ENCODE measurements at places on chromosomes 1 and 21.

- no peak for DNase-seq
Observed at GRCh38 chr1:145892486-145893087, 6.9 kb upstream of the ANKRD35 start.

GRCh38 chr1:47780469-47780995 is 216.7 kb downstream of the TRABD2B start:
- no peak for DNase-seq

- no peak for DNase-seq
Observed at GRCh38 chr1:62093261-62093660, 101.4 kb upstream of the L1TD1 start.

DNA sequence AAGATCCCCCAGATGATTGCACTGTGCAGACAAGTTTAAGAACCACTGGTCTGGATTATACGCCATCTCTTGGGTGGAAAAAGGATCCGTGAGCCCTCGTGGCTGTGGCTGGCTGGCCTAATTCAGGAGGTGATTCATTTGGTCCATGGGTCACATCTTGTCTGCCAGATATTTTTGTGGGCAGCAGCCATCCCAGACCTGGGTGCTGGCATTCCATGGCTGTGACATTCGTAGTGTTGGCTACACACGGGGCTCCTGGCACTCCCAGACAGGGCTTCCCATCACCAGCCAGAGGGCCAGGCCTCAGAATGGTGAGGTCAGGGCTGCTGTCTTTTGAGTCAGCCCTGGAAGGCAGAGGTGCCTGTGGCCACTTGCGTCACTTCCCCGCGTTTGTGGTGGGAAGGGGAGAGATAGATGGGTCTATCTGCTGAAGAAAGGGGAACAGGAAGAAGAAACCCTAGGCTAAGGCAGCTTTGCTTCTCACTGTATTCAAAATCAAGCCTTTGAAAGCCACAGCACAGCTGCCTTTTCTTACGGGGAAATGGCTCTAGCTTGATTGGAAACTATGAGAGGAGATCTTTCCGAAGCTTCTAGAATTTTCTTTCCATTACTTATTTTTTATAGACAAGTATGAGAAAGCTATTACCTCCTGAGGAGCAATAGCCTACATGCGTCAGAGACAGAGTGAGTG is 32.4 kb downstream of the EIF2D start:
- DNase-seq, result peak; percentile 75

GRCh38 chr1:234452406-234452965 is 26.5 kb downstream of the TARBP1 start:
- no peak for DNase-seq

DNA sequence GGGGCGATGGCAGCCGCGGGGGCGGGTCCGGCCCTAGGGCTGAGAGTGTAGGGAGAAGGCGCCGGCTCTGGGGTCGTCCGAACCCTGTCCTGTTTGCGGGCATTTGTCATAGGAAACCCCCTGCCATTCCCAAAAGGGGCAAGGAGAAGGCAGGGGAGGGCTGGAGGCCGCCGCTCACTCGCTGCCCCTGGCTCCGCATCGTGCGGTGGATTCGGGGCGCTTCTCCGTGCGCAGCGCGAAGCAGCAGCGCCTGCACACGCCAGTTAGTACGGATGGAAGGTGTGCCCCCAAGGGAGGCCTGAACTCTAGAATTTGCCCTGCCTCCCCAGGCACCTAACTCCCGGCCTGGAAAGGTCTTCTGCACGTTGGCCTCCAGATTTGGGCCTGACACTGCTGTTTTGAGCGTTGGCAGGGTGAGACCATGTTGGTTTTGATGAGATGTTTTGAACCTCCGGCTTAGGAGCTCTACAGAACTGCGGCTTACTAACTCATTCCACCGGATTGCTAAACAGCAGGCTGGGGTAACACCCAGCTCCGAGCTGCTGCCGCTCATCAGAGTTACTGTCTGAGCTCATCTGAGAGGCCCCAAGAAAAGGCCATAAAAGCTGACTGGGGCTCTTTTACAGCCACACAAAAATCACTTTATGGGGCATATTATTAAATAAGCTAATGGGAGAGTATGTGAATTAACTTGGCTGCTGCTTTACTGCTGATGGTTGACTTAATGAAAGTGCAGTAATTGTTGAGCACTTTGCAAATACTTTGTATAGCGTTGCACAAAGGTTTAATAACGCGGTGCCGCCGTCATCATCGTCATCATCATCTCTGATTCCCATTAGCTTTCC is 987 bp downstream of the GPR137B start:
- DNase-seq, result no peak

DNA sequence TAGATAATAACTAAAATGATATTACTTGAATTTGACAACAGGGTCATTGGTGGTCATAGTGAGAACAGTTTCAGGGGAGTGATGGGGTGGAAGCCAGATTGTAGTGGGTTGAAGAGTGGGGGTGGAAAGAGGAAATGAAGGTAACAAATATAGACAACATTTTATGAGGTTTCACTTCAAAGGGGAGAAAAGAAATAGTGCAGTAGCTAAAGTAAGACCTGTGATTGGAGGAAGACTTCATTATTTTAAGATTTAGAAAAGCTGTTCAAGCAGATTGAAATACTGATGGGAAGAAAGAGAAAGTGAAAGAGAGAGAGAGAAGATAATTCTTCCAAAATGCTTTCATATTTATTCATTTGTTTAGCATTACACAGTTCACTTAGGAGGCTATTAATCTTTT is 52.0 kb upstream of the KCNA3 start:
- no peak for DNase-seq

GRCh38 chr1:151936653-151937052 is 27.3 kb upstream of the THEM4 start:
- no peak for DNase-seq

- DNase-seq, result no peak
Observed at GRCh38 chr1:167601442-167602383, 28.3 kb upstream of the RCSD1 start.

GRCh38 chr21:18914570-18914969 is 511.0 kb upstream of the TMPRSS15 start:
- DNase-seq, result no peak

GRCh38 chr1:230104395-230105244 is 37.6 kb downstream of the GALNT2 start:
- peak; percentile 58 for DNase-seq

- DNase-seq, result no peak
Observed at GRCh38 chr1:57674801-57675200, 250.9 kb upstream of the DAB1 start.

GRCh38 chr1:204618148-204618760 is 67.3 kb downstream of the LRRN2 start:
- DNase-seq, result no peak

DNA sequence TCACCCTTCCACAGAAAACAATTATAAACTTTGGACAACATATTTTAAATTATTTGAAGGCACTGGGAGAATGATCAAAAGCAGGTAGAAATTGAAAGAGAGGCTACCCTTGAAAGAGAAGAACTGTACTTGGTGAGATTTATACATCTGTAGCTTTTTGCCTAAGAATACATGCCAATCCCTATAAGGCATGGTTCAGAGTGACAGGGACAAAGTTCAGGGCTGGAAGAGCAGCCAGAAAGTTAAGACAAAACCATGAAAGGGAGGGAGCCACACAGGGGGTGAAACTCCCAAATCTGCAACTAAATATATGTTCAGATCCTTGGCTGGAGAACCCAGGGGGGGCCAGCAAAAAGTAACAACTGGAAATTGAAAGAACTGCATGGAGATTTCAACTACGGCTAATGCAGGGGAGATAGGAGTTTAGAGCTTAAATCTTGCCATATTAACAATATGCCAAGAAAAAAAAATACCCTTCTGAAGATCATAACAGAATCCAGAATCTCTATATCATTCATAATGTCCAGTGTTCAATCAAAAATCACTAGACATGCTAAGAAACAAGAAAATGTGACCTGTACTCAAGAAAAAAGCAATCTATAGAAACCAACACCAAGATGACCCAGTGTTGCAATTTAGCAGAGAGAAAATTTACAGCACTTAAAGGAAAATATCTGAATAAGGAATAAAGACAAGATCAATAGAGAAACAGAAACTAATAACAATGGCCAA is 25.5 kb downstream of the PACC1 start:
- DNase-seq, result no peak

DNA sequence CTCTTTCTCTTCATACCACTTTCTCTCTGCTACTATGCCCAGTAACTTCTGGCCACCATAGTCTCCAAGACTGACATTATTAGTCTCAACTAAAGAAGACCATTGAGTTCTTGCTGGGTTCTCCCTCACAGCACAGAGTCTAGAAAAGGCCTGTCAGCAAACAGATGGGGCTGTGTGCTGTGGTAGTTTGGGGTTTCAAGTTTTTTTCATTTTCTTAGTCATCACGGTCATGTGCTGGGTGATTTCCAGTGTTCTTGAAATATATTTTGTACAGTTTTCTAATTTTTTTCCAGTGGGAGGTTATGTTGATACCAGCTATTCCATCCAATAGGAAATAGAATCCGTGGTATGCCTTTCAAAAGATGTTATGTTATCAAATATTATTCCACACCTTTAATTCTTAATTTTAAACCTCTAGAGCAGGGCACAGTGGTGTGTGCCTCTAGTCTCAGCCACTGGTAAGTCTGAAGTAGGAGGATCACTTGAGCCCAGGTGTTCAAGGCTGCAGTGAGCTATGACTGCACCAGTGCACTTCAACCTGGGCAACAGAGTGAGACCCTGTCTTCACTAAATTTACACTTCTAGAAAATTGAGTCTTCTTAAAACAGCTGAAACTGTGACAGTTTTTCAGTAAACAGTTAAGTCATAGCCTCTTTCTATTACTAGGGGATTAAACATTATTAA is 8.3 kb downstream of the CFHR2 start:
- no peak for DNase-seq

GRCh38 chr1:61873994-61874393 is 131.7 kb downstream of the PATJ start:
- DNase-seq, result no peak

DNA sequence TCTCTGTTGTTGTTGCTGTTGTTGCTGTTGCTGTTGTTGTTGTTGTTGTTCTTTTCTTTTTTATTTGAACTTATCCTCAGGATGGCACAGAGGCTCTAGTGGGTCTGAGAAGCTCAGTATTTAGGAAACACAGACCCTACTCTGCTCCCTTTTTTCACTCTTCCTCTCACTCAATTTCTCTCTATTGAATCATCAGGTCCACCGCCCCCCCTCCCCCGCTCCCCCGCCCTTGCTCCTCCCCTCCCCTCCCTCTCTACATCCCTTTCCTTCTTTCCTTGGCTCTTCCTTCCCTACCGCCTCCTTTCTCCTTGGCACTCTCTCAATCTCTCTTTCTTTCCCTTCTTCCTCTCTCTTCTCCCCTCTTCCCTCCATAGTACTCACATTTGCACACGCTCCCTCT is 218.5 kb upstream of the ZC3H12A start:
- no peak for DNase-seq

DNA sequence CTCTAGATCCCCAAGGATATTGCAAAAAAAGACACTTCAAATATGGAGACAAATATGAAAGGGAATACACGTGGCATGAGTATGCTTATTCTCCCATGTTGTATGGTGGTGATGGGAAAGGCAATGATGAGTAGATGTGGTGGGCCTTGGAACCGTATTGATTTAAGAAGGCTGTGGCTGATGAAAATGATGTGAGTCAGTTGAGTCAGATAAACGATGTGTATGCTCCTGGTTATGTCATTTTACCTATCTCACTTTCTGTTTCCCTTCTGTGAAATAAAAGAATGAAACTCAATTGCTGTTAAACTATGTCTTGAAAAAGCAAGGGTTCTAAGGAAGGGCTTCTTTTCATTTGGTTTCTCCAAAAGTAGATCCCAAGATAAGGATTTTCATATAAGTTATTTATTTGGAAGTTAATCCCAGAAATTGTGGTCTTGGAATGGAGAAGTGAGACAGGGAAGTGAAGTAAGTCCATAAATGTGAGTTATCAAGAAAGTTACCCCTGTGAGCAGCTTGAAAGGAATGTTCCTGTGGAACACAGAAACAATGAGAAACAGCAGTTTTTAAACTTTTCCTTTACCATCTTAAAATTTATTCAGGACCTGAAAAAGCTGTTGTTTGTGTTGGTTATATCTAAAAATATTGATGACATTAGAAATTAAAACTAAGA is 292.0 kb downstream of the DUSP10 start:
- DNase-seq, result no peak

GRCh38 chr1:26111530-26112406 is at the start of gene PDIK1L:
Gene PDIK1L (plus strand): TSS chr1:26111824. CDS start chr1:26114309, 2,485 bp downstream.
- peak; percentile 88 for DNase-seq

DNA sequence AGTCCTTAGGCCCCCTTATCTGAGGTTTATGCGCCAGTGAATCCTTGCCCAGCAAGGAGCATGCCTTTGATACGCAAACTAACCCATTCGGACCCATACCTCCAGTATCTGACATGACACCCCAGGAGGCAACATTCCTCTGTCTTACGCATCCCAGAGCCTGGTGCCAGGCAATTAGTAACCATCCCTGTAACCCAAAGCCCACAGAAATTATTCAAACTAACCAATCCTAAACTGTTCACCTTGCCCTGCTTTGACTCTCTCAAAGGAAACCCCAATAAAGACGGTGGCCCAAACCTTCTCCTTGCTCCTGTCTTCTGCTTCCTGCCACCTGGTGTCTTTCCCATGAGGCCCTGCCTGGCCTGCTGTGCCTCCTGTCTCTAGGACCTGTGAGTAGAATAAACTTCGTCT is 36.4 kb downstream of the ZNF496 start:
- DNase-seq, result no peak

- no peak for DNase-seq
Observed at GRCh38 chr1:213641312-213641711, 346.5 kb upstream of the PROX1 start.

DNA sequence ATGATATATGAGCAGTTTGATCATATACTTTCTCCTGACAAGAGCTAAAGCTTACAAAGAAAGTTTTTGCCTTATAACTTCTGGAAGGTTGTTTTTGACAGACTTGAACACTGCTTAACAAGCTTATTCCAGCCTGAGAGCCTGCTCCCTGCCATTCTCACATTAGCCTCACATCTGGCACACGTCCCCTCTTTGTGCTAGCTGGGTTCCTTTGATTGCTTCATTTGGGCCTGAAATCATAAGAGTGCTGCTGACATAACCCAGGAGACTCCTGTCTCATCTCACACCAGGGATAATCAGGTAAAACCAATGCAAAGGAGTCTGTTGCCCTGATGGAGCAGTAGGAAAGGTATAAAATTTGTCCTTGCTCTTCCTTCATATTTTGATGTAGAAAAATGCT is 1411.7 kb upstream of the B3GALT2 start:
- no peak for DNase-seq

GRCh38 chr1:4210043-4210442 is 310.0 kb upstream of the C1orf174 start:
- DNase-seq, result no peak

DNA sequence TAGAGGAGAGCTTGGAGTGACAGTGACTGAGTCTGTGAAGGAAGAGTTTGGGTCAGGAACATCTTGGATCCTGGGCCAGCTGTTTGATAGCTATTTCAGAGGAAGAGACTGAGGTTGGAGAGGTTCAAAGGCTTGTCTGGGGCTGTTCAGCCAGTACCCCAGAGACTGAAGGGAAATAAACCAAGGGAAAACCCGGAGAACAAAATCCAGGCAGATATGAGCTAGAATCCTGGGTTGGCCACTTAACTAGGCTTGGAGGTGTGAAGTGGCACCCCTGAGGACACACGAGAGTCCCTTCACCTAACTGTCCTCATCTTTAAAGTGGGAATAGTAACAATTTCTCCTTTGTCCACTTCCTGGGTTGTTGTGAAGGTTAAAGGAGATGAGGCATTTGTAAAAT is 23.1 kb upstream of the EPB41 start:
- DNase-seq, result no peak

All from stimulated activated CD8-positive, alpha-beta memory T cell treated with anti-CD3 and anti-CD28 coated beads, Interleukin-7, amount 100 ng/mL, for 24 hours (primary cell).